ENCODE measurements at places on chromosomes 1 and 21.
A peak's percentile ranks its signal among the peaks of the same experiment; 100 is the strongest.

- no peak for DNase-seq
- no peak overlapping the region for H3K4me3 ChIP-seq
- H3K27me3 ChIP-seq: no peaks in the 10 kb centered on the region
- no peak overlapping the region for H3K27ac ChIP-seq
- no peaks in the 10 kb centered on the region for H3K36me3 ChIP-seq
Measured at GRCh38 chr1:200353232-200353631, 56.6 kb downstream of the ZNF281 start.

GRCh38 chr1:40914927-40915569 is 52.9 kb upstream of the CITED4 start:
- no peaks in the 10 kb centered on the region for H3K36me3 ChIP-seq
- DNase-seq: no peak
- no peaks in the 10 kb centered on the region for H3K27me3 ChIP-seq
- no peak overlapping the region for H3K27ac ChIP-seq

- H3K27me3 ChIP-seq: peaks cover 4% of the 10 kb centered on the region
- DNase-seq: peak; percentile 86
- peaks cover 44% of the 10 kb centered on the region for H3K4me1 ChIP-seq
- H3K36me3 ChIP-seq: no peaks in the 10 kb centered on the region
- H3K4me3 ChIP-seq: no peak overlapping the region
- peak overlapping the region; percentile 83 for H3K27ac ChIP-seq
Measured at GRCh38 chr1:21623410-21623961, 45.7 kb downstream of the RAP1GAP start.

DNA sequence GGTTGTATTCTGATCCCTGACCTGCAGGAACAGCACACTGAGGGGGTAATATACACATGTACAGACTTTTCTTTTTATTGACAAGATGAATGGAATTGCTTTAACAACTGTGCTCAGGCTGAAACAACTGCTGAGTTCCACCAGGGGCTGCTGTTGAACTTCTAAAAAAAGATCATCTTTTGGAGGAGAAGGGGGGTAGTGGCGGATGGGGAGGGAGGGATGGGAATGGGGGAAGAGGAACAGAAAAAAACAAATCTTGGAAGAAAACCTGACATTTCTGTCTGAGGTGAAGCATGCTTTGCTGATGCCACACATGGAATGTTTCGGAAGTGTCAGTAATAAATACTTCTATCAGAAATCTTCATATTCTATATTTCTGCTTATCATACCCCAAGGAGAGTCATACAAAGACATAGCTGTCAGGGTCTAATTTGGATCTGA is 75.0 kb downstream of the RWDD3 start:
- no peaks in the 10 kb centered on the region for H3K4me1 ChIP-seq
- H3K27ac ChIP-seq: no peak overlapping the region
- no peak overlapping the region for H3K4me3 ChIP-seq
- no peaks in the 10 kb centered on the region for H3K27me3 ChIP-seq
- H3K36me3 ChIP-seq: no peaks in the 10 kb centered on the region
- DNase-seq: no peak

DNA sequence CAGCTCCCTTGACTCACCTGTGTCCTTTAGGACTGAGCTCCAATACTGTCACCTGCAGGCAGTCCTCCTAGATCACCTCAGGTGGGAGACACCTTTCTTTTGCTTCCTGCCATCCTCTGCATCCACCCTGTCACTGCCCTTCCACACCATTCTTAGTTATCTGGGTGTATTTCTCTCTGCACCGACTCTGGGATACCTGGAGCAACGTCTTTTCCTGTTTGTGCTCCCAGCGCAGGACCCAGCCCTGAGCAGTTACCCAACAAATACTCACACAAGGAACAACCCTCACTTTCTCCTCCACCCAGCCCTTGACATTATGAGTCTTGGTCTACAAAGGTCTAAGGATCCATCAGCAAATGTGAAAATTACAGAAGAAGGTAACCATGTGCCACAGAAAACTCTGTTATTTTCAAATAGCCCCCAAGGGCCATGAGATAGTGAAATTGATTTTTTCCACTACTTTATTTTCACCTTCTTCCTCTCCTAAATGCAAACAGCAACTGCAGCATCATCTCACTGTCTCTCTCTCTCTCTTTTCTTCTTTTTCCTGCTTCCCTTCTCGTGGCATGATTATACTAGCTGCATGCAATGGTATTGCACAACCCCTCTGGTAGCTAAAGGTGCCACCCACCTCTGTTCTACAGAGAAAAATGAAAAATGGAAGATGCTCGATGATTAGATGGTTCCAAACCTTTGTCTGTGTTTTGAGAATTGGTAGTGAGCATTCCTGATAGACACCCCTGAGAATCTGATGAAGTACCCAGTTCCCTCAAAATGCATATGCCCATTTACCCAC is 89.0 kb downstream of the MIS18A start:
- no peaks in the 10 kb centered on the region for H3K27me3 ChIP-seq
- DNase-seq: no peak
- H3K27ac ChIP-seq: no peak overlapping the region
- H3K4me1 ChIP-seq: no peaks in the 10 kb centered on the region
- H3K36me3 ChIP-seq: no peaks in the 10 kb centered on the region
- no peak overlapping the region for H3K4me3 ChIP-seq

- DNase-seq: peak; percentile 76
- H3K27ac ChIP-seq: no peak overlapping the region
- no peaks in the 10 kb centered on the region for H3K36me3 ChIP-seq
- peaks cover 9% of the 10 kb centered on the region for H3K27me3 ChIP-seq
- no peak overlapping the region for H3K4me3 ChIP-seq
Measured at GRCh38 chr1:202189001-202189790, 4.4 kb upstream of the LGR6 start.

DNA sequence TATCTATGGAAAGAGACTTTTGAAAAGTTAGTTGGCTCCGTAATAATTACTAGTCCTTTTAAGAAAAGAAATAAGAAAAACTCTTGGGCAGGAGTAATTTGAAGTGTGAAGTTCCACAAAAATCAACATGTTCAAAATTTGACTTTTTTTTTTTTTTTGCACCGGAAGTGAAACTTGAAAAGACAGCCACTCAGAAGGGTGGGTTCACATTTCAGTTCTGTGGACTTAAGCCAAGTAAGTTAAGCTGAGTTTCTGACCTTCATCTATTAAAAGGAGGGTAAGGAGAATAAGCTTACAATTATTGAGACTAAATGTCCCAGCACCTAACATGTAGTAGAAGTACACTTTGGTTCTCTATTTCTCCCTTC is 11.0 kb downstream of the RO60 start:
- H3K27ac ChIP-seq: no peak overlapping the region
- no peak for DNase-seq
- peaks cover 13% of the 10 kb centered on the region for H3K4me1 ChIP-seq
- no peaks in the 10 kb centered on the region for H3K36me3 ChIP-seq

GRCh38 chr1:89953131-89953626 is 41.7 kb upstream of the ZNF326 start:
- H3K27me3 ChIP-seq: no peaks in the 10 kb centered on the region
- H3K27ac ChIP-seq: no peak overlapping the region
- no peaks in the 10 kb centered on the region for H3K4me1 ChIP-seq

DNA sequence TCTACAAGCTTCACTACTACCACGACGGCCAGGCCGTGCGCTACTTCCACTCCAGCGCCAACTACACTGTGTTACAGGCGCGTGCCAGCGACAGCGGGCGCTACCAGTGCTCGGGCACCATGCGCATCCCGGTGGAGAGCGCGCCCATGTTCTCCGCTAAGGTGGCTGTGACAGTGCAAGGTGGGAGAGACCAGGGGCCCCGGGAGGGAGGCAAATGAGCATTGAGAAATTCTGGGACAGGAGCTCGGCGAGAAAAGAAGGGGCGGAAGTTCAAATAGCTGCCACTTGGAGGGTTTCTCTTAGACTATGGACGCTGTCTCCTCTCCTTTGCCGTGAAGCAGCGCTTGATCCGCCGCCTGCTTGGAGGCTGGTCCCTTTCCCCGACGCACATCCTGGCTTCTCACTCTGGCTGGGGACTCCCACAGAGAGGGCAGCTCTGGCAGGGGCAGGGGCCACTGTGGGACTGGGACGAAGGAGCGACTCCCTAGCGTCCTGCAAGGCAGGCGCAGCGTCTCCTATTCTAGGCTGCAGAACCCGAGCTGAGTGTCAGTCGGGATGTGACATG is 4.6 kb downstream of the FCRLB start:
- peaks cover 22% of the 10 kb centered on the region for H3K4me1 ChIP-seq
- no peaks in the 10 kb centered on the region for H3K36me3 ChIP-seq
- H3K27ac ChIP-seq: peak overlapping the region; percentile 83
- peak; percentile 87 for DNase-seq

DNA sequence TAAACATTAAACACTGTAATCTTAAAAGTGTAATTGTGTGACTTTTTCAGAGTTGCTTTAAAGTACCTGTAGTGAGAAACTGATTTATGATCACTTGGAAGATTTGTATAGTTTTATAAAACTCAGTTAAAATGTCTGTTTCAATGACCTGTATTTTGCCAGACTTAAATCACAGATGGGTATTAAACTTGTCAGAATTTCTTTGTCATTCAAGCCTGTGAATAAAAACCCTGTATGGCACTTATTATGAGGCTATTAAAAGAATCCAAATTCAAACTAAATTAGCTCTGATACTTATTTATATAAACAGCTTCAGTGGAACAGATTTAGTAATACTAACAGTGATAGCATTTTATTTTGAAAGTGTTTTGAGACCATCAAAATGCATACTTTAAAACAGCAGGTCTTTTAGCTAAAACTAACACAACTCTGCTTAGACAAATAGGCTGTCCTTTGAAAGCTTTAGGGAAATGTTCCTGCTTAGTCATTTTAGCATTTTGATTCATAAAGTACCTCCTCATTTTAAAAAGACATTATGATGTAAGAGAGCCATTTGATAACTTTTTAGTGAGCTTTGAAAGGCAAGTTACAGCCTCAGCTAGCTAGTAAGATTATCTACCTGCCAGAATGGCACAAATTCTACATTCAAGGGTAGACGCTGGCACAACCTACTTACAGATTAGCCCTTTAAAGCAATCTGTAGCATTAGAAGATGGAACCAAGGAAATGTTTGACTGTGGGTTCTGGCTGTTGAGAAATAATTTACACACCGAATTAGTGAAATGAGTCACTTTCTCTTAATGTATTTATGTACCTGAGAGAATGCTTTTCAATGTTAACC is 9.4 kb downstream of the SOD1 start:
- H3K27ac ChIP-seq: no peak overlapping the region
- H3K27me3 ChIP-seq: no peaks in the 10 kb centered on the region
- no peak for DNase-seq

DNA sequence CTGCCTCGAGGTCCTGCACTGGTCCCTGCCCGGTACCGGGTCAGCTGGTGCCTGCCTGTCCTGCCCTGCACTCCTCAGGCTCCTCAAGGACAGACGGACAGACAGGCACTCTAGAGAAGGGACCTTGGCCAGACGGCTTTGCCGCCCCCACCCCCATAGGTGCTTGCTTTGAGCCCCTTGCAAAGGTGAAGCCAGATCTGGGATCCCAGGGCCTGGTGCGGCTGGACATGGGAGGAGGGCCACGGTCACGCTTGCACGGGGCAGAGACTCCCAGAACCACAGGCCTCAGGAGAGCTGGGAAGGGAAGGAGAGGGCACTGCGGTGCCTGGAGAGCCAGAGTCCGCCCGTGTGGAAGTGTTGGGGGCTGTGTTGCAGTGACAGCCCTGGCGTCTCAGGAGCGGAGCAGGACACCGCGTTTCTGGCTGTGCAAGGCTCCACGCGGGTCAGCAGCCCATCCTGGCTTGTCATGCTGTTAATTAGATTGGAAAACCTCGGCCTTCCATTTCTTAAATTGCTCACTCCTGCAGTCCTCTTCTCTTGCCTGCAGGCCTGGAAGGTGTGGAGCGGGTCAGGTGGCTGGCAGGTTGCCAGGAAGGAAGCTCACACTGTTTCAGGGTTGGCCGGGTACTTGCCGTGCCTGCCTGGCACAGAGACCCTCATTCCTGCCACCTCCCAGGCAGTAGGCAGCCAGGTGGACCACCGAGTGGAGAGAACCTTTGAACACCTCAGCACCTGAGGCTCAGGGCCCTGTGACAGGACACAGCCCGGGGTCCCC is 16.3 kb downstream of the COL18A1 start:
- DNase-seq: peak; percentile 57
- no peak overlapping the region for H3K27ac ChIP-seq
- no peaks in the 10 kb centered on the region for H3K36me3 ChIP-seq
- H3K4me1 ChIP-seq: peaks cover 3% of the 10 kb centered on the region
- H3K4me3 ChIP-seq: no peak overlapping the region

- DNase-seq: no peak
- no peak overlapping the region for H3K4me3 ChIP-seq
Measured at GRCh38 chr1:98700228-98700627, 38.7 kb downstream of the SNX7 start.

DNA sequence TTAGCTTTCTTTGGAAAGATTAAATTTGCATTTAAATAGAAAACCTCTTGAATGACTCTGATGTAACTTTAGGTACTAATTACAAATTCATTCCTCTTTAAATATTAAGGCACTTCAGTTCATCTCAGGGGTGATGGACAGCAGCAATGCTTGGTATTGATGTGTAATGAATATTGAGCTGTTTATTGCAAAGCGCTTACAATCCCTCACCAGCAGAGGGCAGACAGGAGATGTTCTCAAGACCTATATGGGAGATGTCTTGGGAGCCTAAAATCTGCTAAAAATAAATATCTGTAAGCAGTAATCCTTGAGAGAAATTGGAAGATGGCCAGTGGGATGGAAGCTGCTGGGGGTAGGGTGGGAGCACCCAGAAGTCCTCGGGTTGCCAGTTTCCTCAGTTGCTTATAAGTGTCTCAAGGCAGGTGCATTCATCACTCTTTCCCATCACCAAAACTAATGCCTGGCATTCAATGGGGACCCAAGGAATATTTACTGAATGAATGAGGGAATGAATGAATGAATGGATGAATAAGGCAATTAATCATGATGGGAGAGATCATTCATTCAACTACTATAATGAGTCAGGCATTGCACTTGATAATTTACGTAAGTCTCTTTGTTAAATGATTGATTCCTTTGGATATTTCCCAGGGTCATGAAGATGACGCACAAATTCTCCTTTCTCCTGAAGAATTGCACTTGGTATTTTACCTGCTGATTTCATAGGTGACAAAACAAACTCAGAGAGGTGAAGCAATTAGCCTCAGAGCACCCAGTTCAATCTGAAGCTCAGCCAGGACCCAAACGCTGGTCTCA is 2.3 kb downstream of the KLHDC8A start:
- no peaks in the 10 kb centered on the region for H3K36me3 ChIP-seq

- H3K36me3 ChIP-seq: no peaks in the 10 kb centered on the region
- H3K27ac ChIP-seq: no peak overlapping the region
- DNase-seq: no peak
- no peaks in the 10 kb centered on the region for H3K27me3 ChIP-seq
- H3K4me1 ChIP-seq: no peaks in the 10 kb centered on the region
- H3K4me3 ChIP-seq: no peak overlapping the region
Measured at GRCh38 chr21:40278345-40278744, 411.1 kb downstream of the PCP4 start.

- H3K4me1 ChIP-seq: peaks cover 6% of the 10 kb centered on the region
- no peak overlapping the region for H3K4me3 ChIP-seq
- no peaks in the 10 kb centered on the region for H3K36me3 ChIP-seq
Measured at GRCh38 chr1:200733907-200734306, 4.8 kb upstream of the CAMSAP2 start.

All from upper lobe of left lung (tissue), 6 donors.